ENCODE measurements at places on chromosomes 12 and 14.

GRCh38 chr12:88925454-88925853 is 345.2 kb upstream of the KITLG start:
- DNase-seq, result no peak

DNA sequence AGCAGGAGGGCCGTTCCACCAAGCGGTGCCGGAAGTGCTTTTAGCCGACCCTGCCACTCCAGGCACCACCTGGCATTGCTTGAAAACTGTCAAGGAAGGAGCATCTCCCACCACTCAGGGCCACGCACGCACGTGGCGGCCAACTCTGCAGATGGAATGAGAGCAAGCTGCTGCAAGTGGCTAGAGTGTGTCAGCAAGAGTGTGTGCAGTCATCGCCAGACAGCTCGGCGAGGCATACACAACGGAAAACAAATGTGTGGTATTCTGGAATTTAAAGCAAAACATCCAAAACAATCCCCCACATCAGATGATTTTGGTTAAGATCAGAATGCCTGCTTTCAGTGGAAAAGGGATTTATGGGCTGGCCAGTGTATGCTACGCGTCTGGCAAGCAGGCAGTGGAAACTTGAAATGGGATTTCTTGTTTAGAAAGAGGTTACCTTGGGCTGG is 11.2 kb downstream of the CD9 start:
- no peak for DNase-seq

GRCh38 chr12:104478396-104479122 is 21.8 kb downstream of the CHST11 start:
- DNase-seq, result no peak

DNA sequence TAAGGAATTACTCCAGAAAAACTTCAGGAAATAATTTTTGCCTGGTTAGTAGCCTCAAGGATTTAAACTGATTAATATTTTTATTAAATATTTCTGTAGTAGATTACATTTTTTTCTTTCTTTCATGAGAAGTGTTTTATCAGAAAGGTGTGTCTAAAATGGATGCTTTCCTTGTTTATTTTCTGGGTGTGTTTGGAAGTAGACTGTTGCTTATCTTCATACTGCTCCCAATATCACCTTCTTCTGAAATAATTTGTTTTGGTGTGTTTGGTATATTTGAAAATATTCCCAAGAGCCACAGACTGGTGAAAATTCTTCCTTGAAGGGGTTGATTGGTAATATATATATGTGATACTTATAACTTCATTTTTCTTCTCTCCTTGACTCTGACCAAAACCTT is 10.1 kb upstream of the REP15 start:
- DNase-seq, result no peak

- no peak for DNase-seq
Observed at GRCh38 chr12:121620333-121620891, 5.9 kb upstream of the ORAI1 start.

DNA sequence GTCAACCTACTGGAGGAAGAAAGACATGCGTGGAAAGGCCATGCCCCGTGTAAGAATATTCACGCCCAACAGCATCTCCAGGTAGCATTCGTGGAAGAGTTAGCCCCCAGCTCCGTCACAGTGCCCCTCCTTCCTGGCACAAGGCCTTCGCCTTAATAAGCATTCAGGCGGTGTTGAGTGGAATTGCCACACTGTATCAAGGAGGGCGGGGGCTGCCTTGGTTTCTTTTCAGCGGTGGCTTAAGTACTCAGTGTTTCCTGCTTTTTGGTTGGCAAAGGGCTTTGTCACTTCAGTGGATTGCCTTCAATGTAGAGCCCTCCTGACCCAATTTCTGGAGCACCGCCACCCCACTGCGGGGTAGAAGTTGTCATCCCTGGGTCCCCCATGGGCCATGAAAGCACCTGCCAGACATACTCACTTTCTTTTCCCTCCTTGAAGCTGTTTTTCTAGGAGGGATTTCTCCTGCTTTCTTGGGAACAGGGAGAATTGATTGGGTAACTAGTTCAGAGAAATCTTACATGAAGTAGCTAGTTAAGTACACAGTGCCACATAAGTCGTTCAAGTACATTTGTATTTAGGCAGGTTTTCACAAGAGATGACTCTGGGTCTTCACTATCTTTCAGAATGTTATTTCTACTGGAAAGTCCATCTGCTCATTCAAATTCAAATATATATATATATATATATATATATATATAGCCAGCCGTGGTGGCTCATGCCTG is 65.5 kb upstream of the STON2 start:
- no peak for DNase-seq

DNA sequence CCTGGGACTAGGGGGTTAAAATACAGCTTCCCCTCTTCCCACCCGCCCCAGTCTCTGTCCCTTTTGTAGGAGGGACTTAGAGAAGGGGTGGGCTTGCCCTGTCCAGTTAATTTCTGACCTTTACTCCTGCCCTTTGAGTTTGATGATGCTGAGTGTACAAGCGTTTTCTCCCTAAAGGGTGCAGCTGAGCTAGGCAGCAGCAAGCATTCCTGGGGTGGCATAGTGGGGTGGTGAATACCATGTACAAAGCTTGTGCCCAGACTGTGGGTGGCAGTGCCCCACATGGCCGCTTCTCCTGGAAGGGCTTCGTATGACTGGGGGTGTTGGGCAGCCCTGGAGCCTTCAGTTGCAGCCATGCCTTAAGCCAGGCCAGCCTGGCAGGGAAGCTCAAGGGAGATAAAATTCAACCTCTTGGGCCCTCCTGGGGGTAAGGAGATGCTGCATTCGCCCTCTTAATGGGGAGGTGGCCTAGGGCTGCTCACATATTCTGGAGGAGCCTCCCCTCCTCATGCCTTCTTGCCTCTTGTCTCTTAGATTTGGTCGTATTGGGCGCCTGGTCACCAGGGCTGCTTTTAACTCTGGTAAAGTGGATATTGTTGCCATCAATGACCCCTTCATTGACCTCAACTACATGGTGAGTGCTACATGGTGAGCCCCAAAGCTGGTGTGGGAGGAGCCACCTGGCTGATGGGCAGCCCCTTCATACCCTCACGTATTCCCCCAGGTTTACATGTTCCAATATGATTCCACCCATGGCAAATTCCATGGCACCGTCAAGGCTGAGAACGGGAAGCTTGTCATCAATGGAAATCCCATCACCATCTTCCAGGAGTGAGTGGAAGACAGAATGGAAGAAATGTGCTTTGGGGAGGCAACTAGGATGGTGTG is 1.9 kb downstream of the GAPDH start:
- no peak for DNase-seq

DNA sequence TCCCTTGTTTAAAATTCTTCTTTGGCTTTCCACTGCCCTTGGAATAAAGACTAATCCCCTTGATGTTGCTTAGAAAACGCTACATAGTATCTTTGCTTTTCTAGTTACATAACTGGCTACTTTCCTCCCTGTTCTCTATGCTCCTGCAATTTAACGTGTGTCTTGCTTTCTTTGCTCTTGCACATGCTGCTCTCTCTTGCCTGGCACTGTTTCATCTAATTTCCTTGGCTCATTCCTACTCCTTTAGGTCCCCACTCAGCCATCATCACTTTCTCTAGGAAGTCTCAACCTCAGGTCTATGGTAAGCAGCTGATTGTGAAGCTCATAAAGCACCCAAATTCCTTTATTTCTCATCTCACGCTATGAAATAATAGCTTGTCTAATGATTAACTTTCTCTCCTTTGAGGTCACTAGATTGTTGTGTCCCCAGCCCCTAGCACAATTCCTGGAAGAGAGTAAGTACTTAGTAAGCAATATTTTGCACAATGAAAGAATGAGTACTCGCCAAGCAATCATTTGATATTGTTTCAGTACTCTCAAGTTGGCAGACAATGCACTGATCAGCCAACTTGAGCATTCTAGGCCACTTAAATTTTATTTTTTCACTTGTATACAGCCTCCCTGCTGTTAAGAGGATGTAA is 3.3 kb downstream of the ALDH6A1 start:
- no peak for DNase-seq

- no peak for DNase-seq
Observed at GRCh38 chr12:14775636-14775980, 27.7 kb downstream of the WBP11 start.
